Transverse colon (tissue), 4 donors: ENCODE measurements at places on chromosomes 5 and 9. TPM values are rescaled to one million over a fixed set of nuclear protein-coding genes. Genes with fewer than 3 reads are reported as not detected.

Gene NMUR2
- not detected for total RNA-seq

Gene TMEM252
- total RNA-seq = not detected

Gene TMEM171
- total RNA-seq = 70.8 TPM

Gene C5orf24
- total RNA-seq = 22.8 TPM

Gene THBS4
- total RNA-seq = 10.0 TPM

Gene PNPLA7
- 16.0 TPM for total RNA-seq

Gene ISL1
- total RNA-seq = not detected

Gene TERT
- total RNA-seq = not detected

Gene PCDHGA10
- total RNA-seq = 6.5 TPM

Gene CD72
- total RNA-seq = 13.5 TPM
